ENCODE measurements at places on chromosomes 6 and 20. TPM values are rescaled to one million over a fixed set of nuclear protein-coding genes. Genes with fewer than 3 reads are reported as not detected.

GRM1 gene
- not detected for total RNA-seq

LGSN gene
- total RNA-seq, result not detected

DEFB124 gene
- not detected for total RNA-seq

COL19A1 gene
- total RNA-seq, result 5.6 TPM

DPPA5 gene
- total RNA-seq, result not detected

TBX18 gene
- 0.10 TPM for total RNA-seq

HRH3 gene
- not detected for total RNA-seq

SAYSD1 gene
- total RNA-seq, result 5.5 TPM

NKX2-2 gene
- not detected for total RNA-seq

MAP3K5 gene
- total RNA-seq, result 31.6 TPM

DDO gene
- not detected for total RNA-seq

ZMYND8 gene
- total RNA-seq, result 54.8 TPM

SRSF12 gene
- not detected for total RNA-seq

HINT3 gene
- 6.6 TPM for total RNA-seq

TRIM40 gene
- total RNA-seq, result not detected

EBF4 gene
- 0.13 TPM for total RNA-seq

PTCRA gene
- total RNA-seq, result 0.24 TPM

HM13 gene
- total RNA-seq, result 123 TPM

TUBB2B gene
- 55.4 TPM for total RNA-seq

TMEM244 gene
- total RNA-seq, result not detected

SCRT2 gene
- not detected for total RNA-seq

MYO6 gene
- 23.2 TPM for total RNA-seq

PAK5 gene
- not detected for total RNA-seq

TGM2 gene
- total RNA-seq, result 1.2 TPM

STMN3 gene
- total RNA-seq, result 2.5 TPM

AURKA gene
- 61.2 TPM for total RNA-seq

CRYBG1 gene
- 30.7 TPM for total RNA-seq

LINC00237 gene
- not detected for total RNA-seq

COL9A1 gene
- not detected for total RNA-seq

RALGAPA2 gene
- total RNA-seq, result 29.4 TPM

SLC4A11 gene
- total RNA-seq, result 1.9 TPM

SIRT5 gene
- total RNA-seq, result 8.3 TPM

LYRM2 gene
- total RNA-seq, result 23.6 TPM

FRK gene
- total RNA-seq, result 1.7 TPM

ID1 gene
- 1.0 TPM for total RNA-seq

SLC22A16 gene
- total RNA-seq, result not detected

GABRR1 gene
- total RNA-seq, result not detected

WASF1 gene
- 7.7 TPM for total RNA-seq

SEMG1 gene
- not detected for total RNA-seq

MEP1A gene
- not detected for total RNA-seq

TAAR9 gene
- total RNA-seq, result not detected

LMBRD1 gene
- total RNA-seq, result 20.0 TPM

ZNF318 gene
- 27.9 TPM for total RNA-seq

EYA4 gene
- not detected for total RNA-seq

MMP24 gene
- not detected for total RNA-seq

SGK1 gene
- total RNA-seq, result 3.2 TPM

RAMACL gene
- not detected for total RNA-seq

NRN1 gene
- total RNA-seq, result 0.37 TPM

SIRPB1 gene
- total RNA-seq, result 20.1 TPM

MAK gene
- 0.08 TPM for total RNA-seq

VIP gene
- total RNA-seq, result not detected

SLC35D3 gene
- total RNA-seq, result not detected

LY6G6C gene
- not detected for total RNA-seq

All from GM12878 (cell line).